ENCODE measurements at places on chromosomes 7 and 10.

DNA sequence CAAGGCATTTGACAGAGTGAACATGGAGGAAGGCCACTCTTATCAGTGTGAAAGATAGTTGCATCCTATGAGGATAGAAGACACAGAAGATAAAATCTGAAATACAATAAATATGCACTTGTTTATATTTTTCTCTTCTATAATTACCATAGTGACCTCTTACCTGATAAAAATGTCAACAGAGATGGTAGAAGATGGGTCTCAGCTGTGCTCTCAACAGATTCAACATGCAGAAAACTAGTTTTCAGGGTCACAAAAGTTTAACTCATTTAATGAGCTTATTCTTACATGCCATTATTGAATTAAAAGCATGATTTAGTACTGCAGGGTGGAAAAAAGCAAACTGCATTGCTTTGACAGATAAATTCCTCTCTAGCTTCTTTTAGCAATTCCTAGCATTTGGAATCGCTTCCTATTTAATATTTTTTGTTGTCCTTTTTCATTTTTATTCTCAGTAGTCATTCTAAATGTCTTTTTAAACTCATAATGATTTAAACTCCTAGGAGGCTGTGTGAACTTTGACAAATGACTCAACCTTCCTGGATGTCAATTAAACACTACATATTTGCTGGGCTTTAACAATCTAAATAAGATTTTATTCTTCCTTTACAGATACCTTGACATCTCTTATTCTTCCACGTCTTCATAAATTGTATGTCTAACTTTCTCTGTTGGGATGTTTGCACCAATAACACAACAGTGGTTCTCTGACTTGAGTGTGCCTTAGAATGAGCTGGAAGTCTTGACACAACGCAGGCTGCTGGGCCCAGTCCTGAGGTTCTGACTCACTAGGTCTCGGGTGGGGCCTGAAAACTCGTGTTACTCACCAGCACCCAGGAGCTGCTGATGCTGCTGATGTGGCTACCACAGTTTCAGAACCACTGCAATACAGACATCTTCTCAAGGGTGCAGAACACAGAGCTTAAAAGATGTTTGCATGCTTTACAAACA, 565.5 kb upstream of the IGFBP3 start:
- peak; percentile 36 for DNase-seq

DNA sequence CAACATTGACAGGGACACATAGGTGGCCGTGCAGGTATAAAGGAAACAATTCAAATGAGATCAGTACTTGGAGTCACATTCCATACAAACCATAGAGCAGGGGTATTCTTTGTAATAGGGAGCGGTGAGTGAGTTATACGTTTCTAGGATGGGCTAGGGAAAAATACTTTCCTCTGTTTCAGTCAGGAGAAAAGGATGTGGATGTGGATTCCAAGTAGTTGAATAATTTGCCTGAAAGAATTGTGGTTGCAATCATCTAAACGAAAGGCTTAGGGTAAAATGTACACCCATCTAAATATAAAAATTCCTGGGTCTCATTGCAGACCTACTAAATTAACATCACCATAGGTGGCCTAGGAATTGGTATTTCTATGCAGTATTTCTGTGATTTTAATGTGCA, 270.7 kb upstream of the IGFBP3 start:
- DNase-seq = no peak

DNA sequence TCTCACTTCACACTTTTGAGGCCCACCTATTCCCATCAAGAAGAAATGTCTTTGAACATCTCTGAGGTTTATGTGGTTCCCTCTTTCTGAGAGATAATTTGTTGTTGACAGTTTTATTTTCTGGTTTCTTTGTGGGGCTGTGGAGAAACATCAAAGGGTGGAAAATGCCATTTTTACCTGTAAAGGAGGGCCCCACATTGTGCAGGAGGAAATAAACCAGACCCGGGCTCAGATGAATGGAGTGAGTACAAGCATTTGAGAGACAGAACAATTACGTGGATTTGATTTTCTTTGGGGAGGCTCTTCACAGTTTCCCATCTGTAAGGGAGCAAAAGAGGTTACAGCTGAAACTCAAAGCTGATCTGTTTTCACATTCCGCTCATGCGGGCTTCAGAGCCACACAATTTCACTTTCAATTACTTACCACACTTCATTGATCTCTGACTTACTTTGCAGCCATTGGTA, 29.8 kb downstream of the ITPRIP start:
- no peak for DNase-seq

DNA sequence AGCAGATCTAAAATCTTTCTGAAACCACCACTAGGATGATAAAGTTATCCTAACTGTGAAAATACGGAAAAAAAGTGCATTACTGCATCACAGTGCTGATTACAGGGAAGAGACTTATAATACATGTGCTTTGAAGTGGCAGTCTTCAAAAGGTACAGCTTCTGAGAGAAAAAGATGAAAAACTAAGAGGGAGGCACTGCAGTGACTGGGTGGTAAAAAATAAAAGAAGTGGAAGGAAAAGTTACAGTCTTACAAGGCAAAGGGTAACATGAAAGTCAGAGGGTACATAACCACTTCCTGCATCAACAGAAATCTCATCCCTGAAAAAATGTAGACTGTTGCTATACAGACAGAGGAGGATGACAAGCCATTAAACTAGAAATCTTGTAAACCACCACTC, 465.3 kb downstream of the ACTR3B start:
- no peak for DNase-seq

- no peak for DNase-seq
These were observed 46.2 kb downstream of the SMNDC1 start for GRCh38 chr10:110258542-110258941.

- DNase-seq = no peak
These were observed 31.5 kb upstream of the PRF1 start for GRCh38 chr10:70634011-70634410.

DNA sequence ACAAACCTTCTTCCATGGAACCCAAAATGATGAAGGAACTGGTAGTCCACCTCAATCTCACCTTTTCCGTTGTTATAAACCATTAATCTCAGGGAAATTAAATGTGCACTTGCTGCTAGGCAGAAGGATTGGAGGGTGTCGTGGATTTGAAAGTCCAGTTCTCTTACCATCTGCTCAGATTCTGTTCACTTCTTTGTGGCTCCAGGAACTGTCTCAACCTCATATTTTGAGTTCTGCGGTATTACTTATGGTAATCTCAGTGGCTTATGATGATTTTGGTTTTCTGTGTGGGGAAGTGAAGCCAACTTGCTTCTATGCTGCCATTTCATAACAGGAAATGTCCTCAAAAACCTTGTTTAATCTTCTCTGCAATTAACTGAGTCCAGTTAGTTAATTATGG, 136.4 kb downstream of the CDC14C start:
- DNase-seq = no peak

DNA sequence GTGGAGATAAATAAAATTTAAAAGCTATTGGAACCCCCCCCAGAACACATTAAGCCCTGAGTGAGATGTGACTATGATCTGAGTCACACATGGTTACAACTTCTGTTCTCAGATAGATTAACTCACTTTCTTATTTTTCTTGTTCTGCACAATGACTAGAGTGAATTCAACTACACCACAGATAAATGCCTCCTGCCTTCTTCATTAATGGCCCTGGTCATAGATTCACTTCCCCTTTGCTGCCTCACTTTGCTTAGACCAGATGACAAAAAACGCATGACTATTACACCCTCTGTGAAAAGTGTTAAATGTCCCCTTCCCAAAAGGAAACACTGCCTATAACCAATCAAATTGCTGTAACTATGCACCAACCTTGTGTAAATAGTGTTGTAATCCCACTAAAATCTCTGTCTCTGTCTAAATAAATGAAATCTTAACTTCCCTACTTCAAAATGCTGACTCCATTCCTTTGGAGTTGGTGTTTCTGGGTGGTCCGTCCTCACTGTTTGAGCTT, 49.4 kb downstream of the AKR1D1 start:
- peak; percentile 31 for DNase-seq

DNA sequence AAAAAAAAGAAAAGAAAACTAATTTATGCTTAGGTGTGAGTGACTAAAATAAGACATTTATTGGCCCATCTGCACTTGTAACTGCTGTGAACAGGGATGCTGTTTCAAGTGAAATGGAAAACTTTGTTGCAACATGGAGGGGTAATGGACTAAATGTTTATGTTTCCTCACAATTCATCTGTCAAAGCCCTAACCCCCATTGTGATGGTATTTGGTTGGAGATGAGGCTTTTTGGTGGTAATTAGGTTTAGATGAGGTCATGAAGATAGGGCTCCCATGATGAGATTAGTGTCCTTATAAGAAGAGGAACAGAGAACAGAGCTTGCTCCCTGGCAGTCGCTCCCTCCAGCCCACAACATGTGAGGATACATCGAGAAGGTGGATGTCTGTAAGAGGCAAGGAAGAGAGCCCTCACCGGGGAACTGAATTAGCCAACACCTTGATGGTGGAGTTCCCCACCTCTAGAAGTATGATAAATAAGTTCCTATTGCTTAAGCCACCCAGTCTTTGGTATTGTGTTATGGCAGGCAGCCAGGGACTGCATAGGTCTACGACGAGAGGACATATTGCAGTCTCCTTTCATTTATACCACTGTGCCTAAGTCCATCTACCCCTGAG, 28.6 kb upstream of the VCL start:
- DNase-seq = no peak

DNA sequence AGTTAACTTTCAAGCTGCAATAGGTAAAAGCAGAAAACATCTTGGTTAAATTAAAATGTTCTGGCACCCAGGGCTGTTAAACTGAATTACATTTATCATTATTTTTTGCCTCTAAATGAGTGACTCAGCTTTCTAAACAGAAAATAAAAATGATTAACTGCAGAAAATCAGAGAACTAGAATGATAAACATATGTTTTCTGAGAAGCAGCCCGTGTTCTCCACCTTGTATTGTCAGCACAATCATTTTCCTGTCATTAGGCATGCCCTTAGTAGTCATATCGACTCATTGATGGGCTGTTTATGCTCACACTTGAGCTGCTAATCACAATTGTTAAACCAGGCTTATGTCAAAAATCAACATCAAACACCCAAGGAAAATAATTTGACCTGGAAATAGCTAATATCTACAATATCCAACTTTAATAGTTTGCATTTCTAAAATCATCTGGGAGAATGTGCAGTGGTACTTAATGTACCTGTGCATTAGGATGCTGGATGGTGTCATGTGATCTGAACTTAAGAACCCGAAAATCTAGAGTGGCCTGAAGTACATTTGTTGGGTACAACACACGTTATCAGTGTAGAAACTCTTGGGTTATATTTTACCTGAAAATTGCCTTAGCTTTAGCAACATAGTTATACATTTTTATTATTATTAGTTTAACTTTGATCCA, 2.3 kb downstream of the MDFIC start:
- DNase-seq = no peak

GRCh38 chr10:129440247-129440646, 26.8 kb upstream of the MGMT start:
- no peak for DNase-seq

Measured in skeletal muscle cell (primary cell).